Nucleus accumbens (tissue), 56 donors: ENCODE measurements at places on chromosomes 1 and 21.

DNA sequence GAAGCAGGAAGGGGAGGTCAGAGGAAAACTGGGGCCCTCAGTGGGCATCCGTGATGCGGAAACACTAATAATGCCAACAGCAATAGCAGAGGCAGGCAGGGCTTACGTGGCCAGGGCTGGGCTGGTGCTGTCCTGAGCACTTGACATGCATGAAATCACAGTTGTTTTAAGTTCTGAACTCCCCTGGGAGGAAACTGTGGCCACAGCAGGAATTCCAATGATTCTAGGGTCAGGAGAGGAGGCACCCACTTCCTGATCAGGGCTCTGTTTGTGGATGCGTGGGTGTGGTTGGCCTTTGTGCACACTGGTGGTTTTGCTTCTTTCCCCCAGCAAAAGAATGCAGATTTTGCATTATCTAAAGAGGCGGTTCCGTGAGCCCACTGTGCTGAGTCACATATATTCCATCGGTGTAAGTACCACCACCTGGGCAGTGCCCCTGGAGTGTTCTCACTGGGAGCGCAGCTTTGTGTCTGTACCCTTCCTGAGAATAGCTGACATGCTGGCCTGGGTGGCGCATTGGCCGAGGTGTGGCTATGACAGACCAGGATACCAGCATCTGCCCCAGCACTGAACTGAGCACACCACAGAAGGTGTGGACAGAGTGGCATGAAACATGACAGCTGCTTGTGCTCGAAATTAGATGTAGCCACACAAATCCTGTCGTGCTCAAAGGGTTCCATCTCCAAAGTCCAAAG lies 71.0 kb downstream of the PDE9A start:
- DNase-seq: no peak

GRCh38 chr1:234713859-234714258 lies 103.9 kb upstream of the IRF2BP2 start:
- DNase-seq: no peak

DNA sequence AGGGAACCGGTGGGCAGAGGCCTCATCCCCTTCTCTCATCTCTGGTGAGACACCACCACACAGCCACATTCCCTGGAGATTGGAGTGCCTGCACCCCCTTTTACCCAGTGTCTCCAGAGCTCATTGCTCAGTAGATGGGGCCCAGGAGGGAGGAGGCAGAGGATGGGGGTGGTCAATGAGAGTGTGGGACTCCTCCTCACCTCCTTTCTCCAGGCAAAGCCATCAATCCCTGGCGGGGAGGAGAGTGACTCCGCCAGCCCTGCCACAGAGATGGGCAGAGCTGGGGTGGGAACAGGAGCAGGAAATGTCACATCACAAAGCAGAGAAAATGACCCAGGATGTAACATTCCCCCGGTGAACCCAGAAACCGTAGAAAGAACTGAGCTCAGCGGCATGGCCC lies 117.2 kb downstream of the MATN1 start:
- DNase-seq: no peak

GRCh38 chr1:112939810-112940209 lies 16.2 kb downstream of the SLC16A1 start:
- no peak for DNase-seq

GRCh38 chr1:63950023-63950422 lies 176.2 kb downstream of the ROR1 start:
- no peak for DNase-seq

- no peak for DNase-seq
Measured at GRCh38 chr1:8752411-8752810, 65.0 kb downstream of the RERE start.

DNA sequence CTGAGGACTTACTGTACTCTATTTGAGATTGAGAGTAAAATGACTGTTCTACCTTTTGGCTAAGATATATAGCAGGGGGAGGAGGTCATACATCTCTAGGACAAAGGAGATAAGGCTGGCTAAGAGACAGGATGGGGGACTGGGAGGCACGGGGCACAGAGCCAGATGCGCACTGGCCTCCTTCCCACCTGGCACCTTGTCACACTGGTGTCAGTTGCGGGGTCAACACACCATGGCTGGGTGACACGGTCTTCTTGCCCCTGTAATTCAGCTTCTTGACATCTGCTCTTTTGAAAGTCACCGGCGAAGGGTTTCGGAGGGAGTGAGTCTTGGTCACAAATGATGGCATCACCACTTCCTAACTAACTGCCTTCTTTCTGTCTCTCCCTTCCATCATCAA lies 177.3 kb downstream of the ZSCAN20 start:
- no peak for DNase-seq

- no peak for DNase-seq
Measured at GRCh38 chr1:111669268-111669667, 49.7 kb downstream of the RAP1A start.
